Tongue (tissue), 3 donors: ENCODE measurements at places on chromosomes 1 and 21.

DNA sequence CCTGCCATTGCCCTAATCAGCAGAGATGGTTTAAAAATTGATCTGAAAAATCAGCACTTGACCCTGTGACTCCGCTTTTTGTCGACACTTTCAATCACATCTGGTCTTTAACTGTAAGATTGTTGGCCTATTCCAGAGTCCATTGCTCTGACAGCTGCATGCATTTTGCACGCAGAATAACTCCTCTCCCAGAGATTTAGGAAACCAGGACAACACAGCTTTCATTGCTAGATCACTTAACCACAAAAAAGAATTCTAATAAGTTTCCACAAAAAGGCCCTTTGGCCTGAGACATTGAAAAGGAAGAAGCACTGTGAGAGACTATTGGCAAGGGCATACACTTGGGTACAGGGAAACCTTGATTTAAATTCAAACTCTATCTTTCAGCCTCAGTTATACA is 373.1 kb downstream of the TGFB2 start:
- peak; percentile 79 for DNase-seq

DNA sequence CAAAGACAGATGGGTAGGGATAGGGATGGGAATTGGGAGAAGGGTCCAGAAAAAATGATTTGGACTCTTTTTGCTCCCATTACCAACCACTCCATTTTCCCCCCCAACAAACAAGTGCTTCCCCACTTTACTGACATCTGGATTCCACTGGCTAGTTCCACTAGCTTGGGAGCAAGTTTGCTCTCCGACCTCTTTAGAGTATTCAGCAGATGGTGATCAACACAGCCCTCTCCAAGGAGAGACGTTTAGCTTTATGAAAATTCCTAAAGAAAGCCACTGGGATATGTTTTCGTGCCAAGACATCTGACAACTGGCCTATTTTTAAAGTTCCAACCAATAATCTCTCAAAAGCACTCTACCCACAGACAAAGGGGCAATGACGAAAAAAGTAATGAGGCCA is 50.3 kb downstream of the ITPKB start:
- peak; percentile 75 for DNase-seq

DNA sequence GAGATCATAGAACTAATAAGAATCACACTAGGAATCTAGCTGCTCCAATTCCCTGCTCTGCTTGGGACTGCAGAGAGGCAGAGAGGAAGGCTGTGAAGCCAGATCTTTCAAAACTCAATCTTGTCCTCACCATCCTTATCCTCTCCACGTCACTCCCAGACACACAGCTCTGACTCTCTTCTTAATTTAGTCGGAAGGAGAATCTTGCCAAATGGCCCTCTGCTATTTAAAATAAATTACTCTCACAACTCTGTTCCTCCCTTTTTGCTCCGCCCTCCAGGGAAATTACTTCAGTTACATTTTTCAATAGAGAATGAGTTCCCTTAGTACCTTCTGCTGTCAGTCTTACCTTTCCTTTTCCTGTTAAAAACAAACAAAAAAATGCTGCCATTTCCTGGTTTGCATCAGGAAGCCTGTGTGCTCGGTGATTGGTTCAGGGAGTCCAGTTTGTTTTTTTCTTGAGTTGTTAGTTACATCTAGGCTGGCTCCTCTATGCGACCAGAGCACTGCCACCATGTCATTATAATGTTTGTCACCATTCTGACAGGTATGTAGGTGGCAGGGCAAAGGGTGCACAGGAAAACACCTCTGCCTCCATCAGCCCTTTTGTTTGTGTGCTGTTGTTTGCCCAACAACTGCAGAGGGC is 80.1 kb downstream of the FCRL5 start:
- DNase-seq: no peak

- no peak for DNase-seq
Observed at GRCh38 chr1:24337455-24337854, 18.3 kb downstream of the GRHL3 start.

DNA sequence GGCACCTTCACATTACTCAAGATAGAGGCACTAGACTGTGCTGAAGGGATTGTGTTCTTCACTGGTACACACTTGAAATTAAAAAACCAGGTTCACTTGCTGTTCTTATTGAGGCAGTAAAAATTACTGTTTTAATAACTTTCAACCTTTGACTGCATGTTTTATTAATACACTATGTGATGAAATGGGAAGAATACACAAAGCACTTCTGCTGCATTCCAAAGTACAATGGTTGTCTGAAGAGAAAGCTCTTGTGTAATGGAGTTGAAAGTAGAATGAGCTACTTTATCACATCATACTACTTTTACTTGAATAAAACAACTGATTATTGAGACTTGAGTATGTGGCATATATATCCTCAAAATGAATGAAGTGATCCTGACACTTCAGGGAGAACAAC is 49.7 kb downstream of the LRRC8C start:
- DNase-seq: no peak

DNA sequence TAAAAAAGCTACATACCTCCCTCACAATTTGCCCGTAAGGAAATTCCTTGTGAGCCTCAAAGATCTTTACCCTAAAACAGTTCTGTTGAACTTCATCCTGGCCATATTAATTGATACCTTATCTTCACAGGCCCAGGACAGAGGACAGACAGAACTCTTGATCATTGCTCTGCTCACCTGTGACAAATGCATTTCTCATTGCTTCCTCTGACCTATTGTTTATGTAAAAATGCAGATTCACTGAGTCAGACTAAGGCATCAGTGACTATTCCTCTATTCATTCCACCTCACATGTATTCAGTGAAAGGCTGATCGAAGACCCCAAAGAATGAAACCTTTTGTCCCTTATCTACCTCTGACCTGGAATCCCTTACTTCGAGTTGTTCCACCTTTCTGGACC is 61.0 kb downstream of the BACH1 start:
- DNase-seq: no peak

- DNase-seq: no peak
Observed at GRCh38 chr1:10575616-10576015, 100.9 kb downstream of the PEX14 start.

DNA sequence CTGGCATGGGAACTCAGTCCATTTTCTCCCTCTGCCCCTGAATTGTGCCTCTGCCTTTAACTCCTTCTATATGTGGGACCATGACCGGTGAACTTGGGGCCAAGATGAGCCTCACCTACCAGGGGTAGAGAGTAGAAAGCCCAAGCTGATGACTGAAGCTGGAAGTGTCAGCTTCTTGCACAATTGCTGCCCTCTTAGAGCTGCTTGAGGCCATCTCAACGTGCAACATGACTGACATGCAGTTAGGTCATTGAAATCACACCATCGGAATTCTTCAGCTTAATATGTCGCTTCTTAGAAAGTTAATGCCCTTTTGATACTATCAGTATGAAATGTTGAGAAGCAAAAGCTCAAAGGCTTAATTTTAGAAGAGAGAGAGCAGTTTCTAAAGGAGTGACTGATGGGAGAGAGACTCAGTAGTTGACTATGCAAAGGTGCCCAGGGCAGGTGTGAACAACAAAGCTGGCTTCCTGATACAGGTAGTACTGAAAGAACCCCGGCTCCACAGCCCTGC is 89.4 kb upstream of the UBE2U start:
- no peak for DNase-seq

- DNase-seq: no peak
Observed at GRCh38 chr21:34548781-34549376, 36.9 kb upstream of the KCNE1 start.

GRCh38 chr1:30782361-30783255 is 25.0 kb upstream of the LAPTM5 start:
- peak; percentile 92 for DNase-seq

GRCh38 chr1:17719874-17720273 is 35.3 kb upstream of the ACTL8 start:
- no peak for DNase-seq

DNA sequence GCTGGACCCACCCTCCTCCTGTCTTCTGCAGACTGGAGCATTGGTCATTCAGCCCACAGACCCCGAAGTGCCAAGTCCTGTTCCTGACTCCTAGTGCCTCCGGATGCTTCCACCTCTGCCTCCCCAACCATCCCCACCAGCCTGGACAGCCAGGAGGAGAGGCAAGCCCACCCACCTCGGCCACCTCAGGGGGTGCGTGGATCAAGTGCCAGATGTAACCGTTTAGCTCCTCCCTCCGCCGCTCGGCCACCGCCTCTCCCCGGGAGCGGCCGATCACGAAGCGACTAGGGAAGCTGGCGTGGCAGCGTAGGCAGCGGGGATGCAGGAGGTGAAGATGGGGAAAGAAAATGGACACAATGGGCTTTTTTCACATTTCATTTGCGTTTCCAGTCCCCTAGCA is 18.1 kb upstream of the PPP1R15B start:
- DNase-seq: no peak

DNA sequence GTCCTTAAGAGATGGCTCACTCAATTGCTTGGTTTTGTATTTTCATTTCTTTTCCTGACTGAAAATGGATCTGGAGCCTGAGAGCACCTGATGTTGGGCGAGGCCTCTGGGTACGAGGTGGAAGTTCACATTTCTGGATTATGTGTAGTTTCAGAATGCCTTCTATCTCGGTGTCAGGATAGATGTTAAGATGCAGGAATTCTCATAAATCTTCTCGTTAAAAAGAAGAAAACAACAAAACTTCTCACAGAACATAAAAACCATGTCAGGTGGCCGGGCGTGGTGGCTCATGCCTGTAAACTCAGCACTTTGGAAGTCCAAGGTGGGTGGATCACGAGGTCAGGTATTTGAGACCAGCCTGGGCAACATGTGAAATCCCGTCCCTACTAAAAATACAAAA is 101.8 kb downstream of the RHOU start:
- no peak for DNase-seq

DNA sequence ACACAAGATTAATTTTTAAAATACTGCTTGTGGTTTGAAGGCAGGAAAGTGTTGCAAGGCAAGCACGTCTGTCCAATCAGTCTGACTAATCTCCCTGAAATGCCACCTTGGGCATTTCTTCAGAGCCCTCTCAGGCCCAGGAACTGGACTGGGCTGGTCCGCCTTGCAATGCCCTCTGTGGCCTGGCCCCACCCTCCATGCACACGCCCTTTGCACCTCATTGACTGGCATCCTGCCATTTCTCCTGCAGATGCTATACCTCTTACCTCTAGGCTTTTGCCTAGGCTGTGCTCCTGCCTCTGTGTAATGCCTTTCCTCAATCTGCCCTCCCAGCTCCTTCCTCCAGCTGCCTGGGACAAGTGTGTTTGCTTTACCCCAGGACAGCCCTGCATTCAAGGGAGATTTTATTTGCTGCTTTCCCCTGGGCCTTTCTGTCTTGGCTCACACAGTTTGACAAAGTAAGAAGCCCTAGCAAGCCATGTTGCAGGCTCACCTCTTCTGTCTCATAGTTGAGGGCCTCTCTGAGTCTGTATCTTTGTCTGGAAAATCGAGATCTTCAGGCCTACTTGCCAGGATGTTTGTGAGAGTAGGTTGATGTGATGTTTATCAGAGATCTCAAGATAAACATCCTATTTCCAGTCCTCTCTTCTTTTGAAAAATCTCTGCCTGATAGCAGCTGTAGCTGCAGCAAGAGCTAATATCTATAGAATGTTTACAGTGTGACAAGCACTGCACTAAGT is 149.2 kb upstream of the JUN start:
- DNase-seq: no peak

GRCh38 chr21:41374177-41374712 is 12.4 kb downstream of the MX2 start:
- no peak for DNase-seq

DNA sequence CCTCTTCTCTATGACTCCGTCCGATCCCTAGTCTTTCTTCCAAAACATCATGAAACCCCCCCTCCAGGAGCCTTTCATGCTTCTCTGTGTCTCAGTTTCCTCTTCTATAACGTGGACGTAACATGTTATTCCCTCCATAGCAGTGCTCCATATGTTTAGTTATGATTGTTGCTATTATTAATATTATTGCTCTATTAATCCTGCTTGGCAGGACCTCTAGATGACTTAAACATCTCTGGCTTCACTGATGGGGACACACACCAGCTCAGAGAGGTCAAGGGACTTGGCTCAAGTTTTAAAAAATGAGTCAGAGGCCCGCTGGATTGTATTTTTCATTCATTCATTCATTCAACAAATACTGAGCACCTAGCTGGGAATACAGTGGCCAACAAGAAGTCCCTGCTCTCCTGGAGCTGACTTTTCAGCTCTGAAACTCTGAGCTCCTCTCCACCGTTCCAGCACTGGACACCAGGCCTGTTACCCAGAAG is 404 bp upstream of the CPLANE2 start:
- DNase-seq: no peak

DNA sequence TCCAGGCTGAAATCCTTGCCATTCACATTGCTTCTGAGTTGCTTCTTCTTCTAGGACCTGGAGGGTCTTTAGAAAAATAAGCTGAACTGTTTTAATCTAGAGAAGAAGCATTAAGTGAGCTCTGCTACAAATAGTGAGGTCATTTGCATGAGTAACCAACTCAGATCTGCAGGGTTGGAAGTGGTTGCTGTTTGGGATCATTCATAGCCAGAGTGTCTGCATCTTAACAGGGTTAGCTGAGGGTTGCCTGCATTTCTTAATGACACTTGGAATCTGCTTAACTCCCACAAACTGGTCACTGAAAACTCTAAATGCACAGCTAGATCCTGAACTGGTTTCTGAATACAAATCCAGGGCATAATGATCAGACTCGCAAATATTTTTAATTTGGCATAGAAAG is 9.9 kb downstream of the CNIH3 start:
- DNase-seq: no peak

- DNase-seq: no peak
Observed at GRCh38 chr1:207996636-207997035, 85.7 kb upstream of the CD34 start.

- no peak for DNase-seq
Observed at GRCh38 chr21:41727784-41728763, 38.8 kb downstream of the RIPK4 start.

DNA sequence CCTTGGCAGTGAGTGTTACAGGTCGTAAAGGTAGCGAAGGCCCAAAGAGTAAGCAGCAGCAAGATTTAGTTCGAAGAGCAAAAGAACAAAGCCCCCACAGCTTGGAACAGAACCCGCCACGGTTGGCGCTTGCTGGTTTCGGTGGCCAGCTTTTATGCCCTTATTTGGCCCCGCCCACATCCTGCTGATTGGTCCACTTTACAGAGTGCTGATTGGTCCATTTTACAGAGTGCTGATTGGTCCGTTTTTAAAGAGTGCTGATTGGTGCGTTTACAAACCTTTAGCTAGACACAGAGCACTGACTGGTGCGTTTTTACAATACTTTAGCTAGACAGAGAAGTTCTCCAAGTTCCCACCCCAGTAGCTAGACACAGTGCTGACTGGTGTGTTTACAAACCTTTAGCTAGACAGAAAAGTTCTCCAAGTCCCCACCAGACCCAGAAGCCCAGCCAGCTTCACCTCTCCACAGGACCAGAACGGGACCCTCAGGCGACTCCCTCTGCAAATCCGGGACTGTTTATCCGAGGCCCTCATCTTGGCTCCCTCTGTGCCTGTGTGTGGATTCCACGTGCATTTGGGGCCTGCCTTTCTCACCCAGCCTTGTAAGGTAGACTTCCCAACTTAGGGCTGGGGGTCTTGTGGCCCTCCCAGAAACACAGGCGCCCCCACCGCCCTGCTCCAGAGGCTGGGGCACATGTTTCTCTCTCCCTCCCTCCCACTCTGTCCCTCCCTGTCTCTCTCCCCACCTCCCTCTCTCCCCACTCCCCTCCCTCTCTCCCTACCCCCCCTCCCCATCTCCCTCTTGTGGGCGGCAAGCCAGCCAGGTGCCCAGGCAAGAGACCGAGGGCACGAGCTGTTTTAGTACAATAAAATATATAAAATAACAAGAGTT is 12.6 kb downstream of the FTCD start:
- DNase-seq: no peak
